ENCODE measurements at places on chromosomes 1 and 21.
A peak's percentile ranks its signal among the peaks of the same experiment; 100 is the strongest.

- H3K4me3 ChIP-seq, result no peak overlapping the region
- no peaks in the 10 kb centered on the region for H3K36me3 ChIP-seq
- no peak overlapping the region for H3K27ac ChIP-seq
- H3K27me3 ChIP-seq, result peaks cover 2% of the 10 kb centered on the region
These were observed 4.3 kb upstream of the CHI3L2 start for GRCh38 chr1:111223126-111223685.

- no peaks in the 10 kb centered on the region for H3K36me3 ChIP-seq
- H3K4me3 ChIP-seq, result peak overlapping the region; percentile 47
- H3K27ac ChIP-seq, result peak overlapping the region; percentile 64
- H3K4me1 ChIP-seq, result peaks cover 21% of the 10 kb centered on the region
These were observed 50.0 kb upstream of the BOLA1 start for GRCh38 chr1:149849111-149849946.

DNA sequence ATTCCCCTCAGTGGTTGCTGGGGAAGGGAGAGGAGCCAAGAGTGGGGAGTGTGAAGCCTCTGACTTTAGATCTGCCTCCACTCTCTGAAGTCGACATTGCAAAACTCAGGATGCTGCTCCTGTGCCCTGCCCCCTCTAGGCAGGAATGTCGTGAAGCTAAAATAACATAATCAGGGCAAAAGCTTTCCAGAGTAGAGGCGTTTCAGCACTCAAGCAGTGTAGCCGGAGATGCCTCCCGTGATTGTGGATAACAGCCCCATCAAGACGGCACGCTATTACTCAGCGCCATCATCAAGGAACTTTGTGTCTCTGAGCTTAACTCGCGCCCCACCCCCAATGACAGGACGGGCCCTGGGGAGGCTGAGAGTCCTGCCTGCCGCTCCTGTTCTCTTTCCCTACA is 60.0 kb downstream of the FBXO2 start:
- no peaks in the 10 kb centered on the region for H3K27me3 ChIP-seq
- H3K4me3 ChIP-seq, result no peak overlapping the region
- no peak overlapping the region for H3K27ac ChIP-seq
- no peaks in the 10 kb centered on the region for H3K4me1 ChIP-seq
- no peak for DNase-seq

DNA sequence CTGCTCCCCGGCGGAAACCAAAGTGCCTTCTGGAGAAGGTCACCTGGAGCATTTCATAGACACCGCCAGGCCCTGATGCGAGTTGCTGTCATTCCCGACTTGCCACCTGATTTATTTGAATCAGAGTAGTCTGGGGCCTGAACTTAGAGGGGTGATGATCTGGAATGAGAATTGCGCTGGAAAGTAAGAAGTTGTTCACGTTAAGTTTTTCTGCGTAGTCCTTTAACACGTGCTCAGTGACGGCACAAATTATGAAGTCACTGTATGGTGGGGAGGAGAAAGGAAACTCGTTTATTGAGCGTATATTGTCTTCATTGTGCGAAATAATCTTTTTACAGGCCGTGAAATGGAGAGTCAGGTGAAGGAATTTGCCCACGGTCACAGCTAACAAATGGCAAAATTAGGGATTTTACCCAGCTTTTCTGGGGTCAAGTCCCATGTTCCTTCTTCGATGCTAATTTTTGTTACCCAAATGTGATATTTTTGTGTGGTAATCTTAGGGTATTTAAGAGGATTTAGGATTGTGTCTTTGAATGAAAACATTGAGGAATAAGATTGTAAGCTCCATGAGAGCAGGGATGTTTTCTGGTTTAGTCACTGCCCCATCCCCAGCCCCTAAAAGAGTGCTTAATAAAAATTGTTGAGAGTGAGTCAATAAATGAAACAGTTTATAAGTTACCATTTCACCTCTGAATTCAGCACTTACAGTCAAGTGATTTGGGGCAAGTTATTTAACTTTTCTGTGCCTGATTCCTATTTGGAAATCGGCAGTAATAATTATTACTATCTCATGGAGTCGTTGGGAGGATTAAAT is 46.4 kb upstream of the NBL1 start:
- H3K36me3 ChIP-seq, result no peaks in the 10 kb centered on the region
- H3K4me1 ChIP-seq, result peaks cover 12% of the 10 kb centered on the region
- DNase-seq, result peak; percentile 66
- H3K27ac ChIP-seq, result peak overlapping the region; percentile 96
- H3K4me3 ChIP-seq, result peak overlapping the region; percentile 98

- no peak for DNase-seq
- no peak overlapping the region for H3K27ac ChIP-seq
- no peaks in the 10 kb centered on the region for H3K27me3 ChIP-seq
- H3K36me3 ChIP-seq, result no peaks in the 10 kb centered on the region
- H3K4me1 ChIP-seq, result no peaks in the 10 kb centered on the region
These were observed 201.6 kb upstream of the NEGR1 start for GRCh38 chr1:72483846-72484357.

DNA sequence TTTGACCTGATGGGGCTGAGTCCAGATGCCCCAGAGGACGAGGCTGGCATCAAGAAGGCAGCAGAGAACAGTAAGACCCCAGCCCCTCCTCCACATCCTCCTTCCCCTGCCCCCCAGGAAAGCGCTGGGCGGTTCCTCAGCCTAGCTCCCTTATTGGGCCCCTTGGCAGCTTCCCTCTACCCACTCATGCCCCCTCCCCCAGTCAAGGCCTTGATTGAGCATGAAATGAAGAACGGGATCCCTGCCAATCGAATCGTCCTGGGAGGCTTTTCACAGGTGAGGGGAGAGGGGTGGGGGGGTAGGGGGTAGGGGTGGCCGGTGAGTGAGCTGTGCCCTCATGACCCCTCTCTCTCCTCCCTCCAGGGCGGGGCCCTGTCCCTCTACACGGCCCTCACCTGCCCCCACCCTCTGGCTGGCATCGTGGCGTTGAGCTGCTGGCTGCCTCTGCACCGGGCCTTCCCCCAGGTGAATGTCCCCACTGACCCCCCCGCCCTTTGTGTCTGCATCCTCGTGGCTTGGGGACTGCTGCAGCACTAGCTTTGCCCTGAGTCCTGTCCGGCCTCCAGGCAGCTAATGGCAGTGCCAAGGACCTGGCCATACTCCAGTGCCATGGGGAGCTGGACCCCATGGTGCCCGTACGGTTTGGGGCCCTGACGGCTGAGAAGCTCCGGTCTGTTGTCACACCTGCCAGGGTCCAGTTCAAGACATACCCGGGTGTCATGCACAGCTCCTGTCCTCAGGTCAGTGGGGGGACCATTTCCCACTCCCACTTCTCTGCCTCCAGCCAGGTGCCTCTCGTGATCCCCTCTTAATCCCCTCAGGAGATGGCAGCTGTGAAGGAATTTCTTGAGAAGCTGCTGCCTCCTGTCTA is 3.2 kb downstream of the LYPLA2 start:
- H3K4me1 ChIP-seq, result peaks cover 23% of the 10 kb centered on the region
- no peaks in the 10 kb centered on the region for H3K36me3 ChIP-seq
- no peak overlapping the region for H3K27ac ChIP-seq
- no peaks in the 10 kb centered on the region for H3K27me3 ChIP-seq

DNA sequence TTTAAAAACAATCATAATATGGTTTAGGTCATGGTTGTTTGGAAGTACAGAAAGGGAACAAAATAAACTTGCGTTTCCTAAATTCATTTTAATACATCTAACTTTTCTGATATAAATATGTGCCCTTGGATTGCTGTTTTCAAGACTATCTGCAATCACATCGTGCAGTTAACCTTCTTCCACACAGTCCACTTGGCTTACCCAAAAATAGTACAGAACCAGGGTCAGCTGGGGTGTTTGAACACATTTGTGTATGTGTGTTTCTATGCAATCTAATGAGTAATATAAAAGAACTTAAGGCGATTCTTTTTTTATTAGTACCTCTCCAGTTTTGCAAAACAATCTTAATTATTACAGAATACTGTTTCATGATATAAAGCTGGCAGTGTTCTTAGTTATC is 19.9 kb downstream of the SAMSN1 start:
- H3K4me1 ChIP-seq, result no peaks in the 10 kb centered on the region
- H3K27ac ChIP-seq, result no peak overlapping the region
- H3K36me3 ChIP-seq, result no peaks in the 10 kb centered on the region
- no peak for DNase-seq
- H3K4me3 ChIP-seq, result no peak overlapping the region

DNA sequence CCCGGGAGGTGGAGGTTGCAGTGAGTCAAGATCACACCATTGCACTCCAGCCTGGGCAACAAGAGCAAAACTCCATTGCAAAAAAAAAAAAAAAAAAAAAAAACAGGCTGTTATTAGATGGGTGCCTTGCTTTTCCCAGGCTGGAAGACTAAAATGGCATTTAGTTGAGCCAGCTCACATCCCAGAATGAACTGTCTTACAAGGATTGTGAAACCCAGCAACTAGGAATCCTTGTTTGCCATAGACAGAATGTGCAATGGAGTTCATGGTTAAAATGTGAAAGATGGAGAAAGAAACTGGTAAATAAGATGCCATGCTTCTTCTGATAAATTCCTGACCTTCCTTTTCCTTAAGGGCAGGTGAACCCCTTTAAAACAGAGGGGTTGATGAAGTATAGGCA is 215.8 kb upstream of the GREM2 start:
- H3K4me1 ChIP-seq, result peaks cover 13% of the 10 kb centered on the region
- no peak for DNase-seq
- H3K36me3 ChIP-seq, result no peaks in the 10 kb centered on the region

DNA sequence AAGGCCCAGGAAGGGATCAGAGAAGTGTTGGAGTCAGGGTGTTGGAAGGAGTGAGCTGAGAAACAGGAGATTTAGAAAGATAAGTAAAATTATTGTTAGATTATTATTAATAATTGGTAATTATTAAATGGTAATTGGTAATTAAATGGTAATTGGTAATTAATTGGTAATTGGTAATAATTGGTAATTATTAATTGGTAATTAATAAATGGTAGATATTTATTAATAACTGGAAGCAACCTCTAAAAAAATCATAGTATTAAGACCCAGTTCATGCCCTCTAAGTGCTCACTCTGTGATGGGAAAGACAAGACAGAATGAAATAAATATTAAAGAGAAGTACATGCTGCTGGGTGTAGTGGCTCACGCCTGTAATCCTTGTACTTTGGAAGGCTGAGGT is 13.8 kb upstream of the EPS15 start:
- H3K36me3 ChIP-seq, result no peaks in the 10 kb centered on the region
- DNase-seq, result no peak
- peaks cover 10% of the 10 kb centered on the region for H3K4me1 ChIP-seq
- H3K27ac ChIP-seq, result no peak overlapping the region

DNA sequence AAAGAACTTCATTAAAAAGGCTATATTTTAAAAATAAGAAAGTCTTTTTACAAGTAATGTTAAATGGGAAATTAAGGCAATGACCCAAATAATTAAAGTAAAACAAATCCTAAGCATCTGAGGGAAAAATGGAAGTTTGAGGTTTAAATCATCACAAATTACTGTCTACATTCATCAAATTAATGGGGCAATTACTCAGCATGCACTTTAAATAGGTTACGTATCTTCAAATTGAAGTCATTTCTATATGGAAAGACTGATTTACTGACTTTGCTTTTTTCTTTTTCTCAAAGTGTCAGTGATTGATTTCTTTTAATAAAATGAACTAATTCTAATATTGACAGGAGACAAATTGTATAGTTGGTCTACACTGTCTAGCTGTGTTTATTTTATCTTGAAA is 1452.3 kb downstream of the NCAM2 start:
- no peak overlapping the region for H3K27ac ChIP-seq
- H3K4me3 ChIP-seq, result no peak overlapping the region
- DNase-seq, result no peak
- no peaks in the 10 kb centered on the region for H3K4me1 ChIP-seq
- H3K36me3 ChIP-seq, result no peaks in the 10 kb centered on the region

- peaks cover 54% of the 10 kb centered on the region for H3K4me1 ChIP-seq
- no peaks in the 10 kb centered on the region for H3K27me3 ChIP-seq
- H3K36me3 ChIP-seq, result no peaks in the 10 kb centered on the region
- H3K27ac ChIP-seq, result peak overlapping the region; percentile 22
These were observed 563 bp upstream of the NFIA start for GRCh38 chr1:61081686-61082310.

DNA sequence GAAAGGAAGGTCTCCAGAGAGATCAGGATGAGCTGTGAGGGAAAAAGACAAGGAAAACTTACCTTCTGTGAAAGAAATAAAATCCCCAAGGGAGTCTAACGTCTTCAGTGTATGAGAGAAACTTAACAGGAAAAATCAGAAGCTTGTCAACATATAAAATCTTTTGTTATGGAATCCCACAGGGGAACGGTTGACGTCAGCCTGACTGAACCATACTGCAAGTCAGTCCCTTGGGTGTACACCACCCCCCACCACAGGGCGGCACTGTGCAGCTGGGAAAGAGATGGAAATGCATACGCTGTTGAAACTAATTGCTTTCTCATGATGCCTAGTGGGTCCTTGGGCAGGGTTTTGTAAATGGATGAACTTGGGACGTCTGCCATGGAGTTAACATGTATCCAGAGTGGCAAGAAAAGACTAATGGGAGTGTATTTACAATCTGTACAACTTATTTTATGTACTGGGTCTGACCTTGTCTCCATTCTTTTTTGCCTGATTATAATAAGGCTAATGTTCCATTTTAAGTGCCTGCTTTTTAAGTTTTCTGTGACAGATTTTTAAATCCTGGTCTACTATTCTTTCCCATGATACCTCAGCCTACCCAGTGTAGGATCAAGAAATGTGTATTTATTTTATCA is 22.7 kb downstream of the UTP25 start:
- H3K4me3 ChIP-seq, result no peak overlapping the region
- H3K27ac ChIP-seq, result no peak overlapping the region
- H3K4me1 ChIP-seq, result no peaks in the 10 kb centered on the region
- peaks cover 17% of the 10 kb centered on the region for H3K36me3 ChIP-seq
- DNase-seq, result peak; percentile 59

- H3K27ac ChIP-seq, result no peak overlapping the region
- H3K27me3 ChIP-seq, result no peaks in the 10 kb centered on the region
- H3K4me1 ChIP-seq, result no peaks in the 10 kb centered on the region
These were observed 113.7 kb downstream of the KAZN start for GRCh38 chr1:14712136-14712535.

DNA sequence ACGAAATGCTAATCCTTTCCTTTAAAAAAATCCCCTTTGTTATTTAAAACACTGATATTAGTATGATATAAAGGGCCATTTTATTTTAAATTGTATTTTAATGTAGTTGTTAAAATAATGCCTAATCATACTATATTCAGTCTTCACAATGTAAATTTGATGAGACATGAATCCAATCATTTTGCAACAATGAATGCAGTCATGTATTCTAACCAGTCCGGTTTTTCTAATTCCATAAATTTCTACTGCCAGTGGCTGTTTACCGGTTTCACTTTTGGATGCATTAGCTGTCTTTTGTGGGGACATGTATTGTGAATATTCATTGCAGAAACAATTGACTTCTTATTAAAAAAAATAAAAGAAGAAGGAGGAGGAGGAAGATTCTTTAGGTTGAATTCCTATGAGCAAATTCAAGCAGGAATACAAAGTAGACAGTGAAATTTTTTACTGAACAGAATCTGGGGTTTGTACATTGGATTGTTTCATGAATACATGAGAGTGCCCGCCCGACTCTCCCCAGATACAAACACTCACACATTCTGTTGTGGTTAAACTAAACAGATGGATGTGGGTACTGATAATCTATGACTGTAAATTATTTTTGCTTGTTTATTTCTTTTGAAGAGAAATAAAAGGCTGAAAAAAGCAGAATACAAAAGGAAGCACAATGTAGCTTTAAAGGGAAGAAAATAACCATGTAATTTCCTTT is 624.8 kb upstream of the PTBP2 start:
- no peaks in the 10 kb centered on the region for H3K36me3 ChIP-seq
- no peak for DNase-seq
- no peaks in the 10 kb centered on the region for H3K4me1 ChIP-seq
- H3K27me3 ChIP-seq, result no peaks in the 10 kb centered on the region

Measured in endothelial cell of umbilical vein (primary cell).